Hematopoietic multipotent progenitor cell treated with erythropoietin and hydrocortisone succinate and interleukin-3 and kit ligand, for 8 days (in vitro differentiated cells): ENCODE measurements at places on chromosomes 2 and 18.

GRCh38 chr2:70932631-70933230, 3.0 kb upstream of the ATP6V1B1 start:
- no peak for DNase-seq

- DNase-seq, result no peak
These were observed 90.9 kb downstream of the SP3 start for GRCh38 chr2:173874003-173874893.

GRCh38 chr2:19797243-19797810, 104.5 kb downstream of the TTC32 start:
- DNase-seq, result no peak

DNA sequence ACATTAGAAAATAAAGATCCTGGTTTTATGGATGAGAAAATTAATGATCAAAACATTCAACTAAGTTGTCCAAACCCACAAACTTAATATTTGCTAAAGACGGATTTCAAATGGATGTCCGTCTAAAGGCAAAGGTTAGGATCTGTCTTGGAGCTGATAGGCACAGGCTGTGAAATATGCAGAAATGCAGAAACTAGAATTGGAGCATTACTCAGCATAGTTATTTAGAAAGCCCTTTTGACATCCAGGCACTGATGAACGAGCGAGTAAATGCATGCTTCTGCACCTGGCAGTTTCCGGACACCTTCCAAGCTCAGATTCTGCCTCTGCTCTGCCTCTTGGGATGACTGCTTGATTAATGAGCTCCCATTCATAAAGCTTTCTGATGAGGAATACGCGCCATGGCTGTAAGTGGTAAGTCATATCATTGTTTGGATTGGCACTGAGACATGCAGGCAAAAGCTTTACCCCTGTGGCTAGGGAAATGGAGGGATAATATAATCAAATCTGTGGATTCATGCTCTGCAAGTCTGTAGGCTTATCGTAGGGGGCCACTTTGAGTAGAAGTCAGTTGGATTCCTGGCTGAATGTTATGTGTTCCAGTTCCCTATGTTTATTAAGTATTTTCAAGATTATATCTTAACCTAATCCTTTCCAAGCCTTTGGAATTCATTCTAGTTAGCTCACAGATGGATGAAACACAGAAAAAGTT, 2176.3 kb upstream of the CELF4 start:
- DNase-seq, result no peak

DNA sequence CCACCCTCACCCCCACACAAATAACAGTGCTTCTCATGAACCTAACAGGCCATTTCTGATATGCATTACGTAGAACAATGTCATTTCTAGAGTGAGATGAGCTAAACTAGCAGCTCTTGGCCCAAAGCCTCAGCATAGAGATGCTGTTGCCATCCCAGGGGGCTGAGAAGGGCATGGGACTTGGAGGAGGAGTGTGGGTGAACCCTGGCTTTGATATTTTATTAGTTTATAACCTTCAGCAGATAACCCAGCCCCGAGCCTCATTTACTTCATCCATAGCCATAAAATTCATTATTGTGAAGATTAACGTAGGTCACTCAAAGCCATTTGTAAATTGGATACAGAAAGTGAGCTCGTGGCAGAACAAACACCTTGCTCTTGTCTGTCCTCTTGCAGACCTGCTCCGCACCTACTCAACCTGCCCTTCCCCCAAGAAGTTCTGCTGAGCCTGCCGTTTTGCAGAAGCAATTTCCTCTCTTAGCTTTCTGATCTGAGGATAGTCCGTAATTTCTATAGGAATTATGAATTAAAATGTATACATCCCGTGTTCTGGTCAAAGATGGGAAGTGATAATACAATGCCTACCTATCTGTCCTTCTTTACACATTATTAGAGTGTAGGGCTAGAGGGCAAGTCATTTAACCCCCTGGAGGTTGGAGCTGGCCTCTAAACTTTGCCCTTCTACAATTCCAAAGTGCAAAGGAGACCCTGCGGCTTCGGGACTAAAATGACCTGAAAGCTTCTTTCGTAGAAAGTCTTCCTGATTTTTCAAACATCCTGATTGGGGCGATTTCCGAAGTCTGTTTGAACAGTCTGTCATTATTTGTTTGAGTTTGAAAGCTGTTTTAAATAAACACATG, 187.4 kb downstream of the BCL2 start:
- DNase-seq, result no peak
